Thoracic aorta (tissue), 2 donors: ENCODE measurements at places on chromosomes 3 and 15.

DNA sequence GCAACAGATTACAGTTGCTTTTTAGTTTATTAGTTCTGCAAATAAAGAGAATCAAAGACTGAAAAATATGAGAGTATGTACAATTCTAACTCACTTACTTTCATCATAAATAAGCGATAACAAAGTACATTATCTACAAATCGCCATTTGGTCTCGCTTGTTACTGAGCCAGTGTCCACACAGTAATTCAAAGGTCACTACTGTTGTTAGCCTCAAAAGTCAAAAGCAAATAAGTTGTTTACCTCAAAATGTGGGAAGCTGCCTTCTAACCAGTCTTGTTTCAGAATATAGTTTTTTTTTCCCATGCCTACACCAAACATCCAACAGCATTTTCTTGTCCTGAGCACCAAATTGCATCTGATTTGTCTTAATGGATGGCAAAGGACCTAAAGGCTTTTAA, 127.4 kb upstream of the FAM3D start:
- no peak for DNase-seq

DNA sequence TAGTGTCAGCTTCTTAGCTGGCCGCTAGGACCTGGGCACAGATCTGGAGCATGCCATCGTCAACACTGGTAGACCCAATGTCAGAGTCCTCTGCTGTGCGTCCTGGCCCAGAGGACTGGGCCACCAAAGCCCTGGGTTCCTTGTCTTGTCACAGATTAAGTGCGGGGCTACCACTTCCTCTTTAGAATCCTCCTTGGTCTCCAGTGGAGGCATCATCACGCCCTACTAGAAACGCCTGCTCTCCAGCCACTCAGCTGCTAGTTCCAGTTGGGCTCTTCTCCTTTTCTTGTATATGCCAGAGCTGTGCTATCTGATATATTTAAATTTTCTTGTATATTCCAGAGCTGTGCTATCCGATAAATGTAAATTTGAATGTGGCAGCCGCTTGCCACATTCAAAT, 11.2 kb downstream of the PPCDC start:
- no peak for DNase-seq

DNA sequence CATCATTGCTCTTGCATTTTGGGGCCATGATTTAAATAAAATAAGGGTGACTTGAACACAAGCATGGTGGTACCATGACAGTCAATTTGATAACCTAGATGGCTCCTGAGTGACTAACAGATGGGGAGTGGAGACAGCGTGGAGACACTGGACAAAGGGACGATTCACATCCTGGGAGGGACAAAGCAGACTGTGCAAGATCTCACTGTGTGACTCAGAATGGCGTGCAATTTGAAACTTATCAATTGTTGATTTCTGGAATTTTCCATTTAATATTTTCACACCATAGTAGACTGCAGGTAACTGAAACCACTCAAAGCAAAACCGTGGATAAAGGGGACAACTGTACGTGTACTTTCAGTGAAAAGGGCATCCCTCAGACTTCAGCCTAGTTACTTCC, 25.5 kb downstream of the MCCC1 start:
- DNase-seq = no peak

GRCh38 chr3:89954137-89954536, 846.7 kb downstream of the EPHA3 start:
- DNase-seq = no peak

DNA sequence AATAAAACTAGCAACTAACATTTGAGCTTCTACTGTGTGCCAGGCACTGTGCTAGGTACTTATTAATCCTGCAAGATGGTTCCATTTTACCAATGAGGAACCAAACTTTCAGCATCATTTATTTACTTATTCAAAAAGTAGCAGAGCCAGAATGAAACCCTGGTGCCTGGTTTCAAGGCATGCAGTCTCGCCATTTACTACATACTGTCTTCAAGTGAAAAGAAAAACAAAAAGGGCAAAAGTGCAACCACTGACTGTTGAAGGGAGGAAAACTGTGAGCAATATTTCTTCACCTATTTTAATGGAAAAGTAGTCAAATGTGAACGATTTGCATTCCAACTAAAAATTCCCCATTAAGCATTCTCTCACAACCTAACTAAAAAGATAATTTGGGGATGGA, 8.7 kb downstream of the DCUN1D1 start:
- no peak for DNase-seq

DNA sequence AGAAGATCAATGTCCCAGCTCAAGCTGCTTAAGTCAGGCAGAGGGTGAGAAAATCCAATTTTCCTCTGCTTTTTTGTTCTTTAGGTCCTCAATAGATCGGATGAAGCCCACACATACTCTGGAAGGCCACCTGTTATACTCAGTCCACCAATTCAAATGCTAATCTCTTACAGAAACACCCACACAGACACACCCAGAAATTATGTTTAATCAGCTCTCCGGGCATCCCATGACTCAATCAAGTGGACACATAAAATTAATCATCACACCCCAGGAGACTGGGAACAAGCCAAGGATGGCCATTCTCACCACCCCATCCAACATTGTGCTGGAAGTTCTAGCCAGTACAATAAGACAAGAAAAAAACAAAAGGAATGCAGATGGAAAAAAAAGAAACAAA, 67.8 kb upstream of the SLC24A5 start:
- DNase-seq = no peak

DNA sequence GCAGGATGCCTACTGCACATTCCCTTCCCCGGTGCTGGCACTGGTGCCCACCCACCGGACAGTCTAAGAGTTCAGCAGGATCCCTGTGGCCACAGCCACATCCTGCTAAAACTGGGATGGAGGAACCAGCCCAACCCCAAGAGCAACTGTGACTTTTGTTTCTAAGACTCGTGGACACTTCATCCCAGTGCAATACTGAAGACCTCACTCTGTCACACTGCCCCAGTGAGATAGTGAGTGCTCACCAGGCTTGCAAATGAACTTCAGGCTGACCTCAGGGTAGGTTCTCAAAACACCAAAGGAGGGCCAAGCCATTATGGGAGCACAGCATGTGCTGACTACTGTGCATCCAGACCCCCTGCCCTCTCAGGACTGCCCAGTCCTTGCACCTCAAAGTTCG, 46.7 kb upstream of the MTMR14 start:
- no peak for DNase-seq

DNA sequence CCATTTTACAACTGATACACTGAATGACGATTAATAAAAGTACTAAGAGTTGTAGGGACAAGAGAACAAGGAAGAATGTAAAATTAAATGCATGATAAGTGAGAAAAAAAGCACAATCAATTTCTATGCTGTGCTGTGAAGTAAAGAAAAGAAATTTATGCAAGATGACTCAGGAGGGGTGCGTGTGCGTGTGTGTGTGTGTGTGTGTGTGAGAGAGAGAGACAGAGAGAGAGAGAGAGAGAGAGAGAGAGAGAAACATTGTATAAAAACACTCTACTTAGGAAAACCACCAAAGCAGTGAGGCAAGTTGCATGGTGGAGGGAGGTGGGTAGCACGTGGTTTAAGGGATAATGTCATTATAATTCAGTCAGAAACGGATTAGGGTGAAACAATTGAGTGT, 580.8 kb upstream of the ALCAM start:
- no peak for DNase-seq

DNA sequence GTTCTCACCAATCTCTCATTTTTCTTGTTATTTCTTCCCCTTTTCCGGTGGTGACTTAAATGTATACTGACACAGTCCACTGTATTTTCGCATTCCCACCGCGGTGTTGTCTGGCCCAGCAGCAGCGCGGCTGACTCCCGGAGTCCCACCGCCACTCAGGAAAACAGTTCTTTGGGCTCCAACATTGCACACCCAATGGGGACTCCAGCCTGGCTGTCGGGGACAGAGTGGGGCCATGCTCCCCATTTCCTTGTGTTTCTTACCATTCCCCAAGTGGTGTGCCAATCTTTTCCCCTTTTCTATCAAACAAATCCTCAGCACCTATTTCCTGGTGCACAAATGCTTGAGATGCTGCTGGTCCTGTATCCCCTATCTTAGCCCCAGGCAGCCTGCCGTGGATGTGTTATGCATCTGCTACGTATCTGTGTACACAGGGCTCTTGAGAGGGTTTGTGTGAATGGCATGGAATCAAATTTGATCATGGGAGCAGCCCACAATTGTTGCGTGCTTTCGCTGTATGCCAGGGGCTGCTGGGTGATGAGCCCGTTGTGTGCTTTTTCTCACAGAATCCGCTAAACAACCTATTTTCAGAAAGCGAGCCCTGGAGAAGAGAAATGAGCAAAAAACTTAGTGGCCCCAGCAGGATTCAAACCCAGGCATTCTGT, 219.1 kb upstream of the RGMA start:
- DNase-seq = no peak

GRCh38 chr15:57245130-57245529, 131.2 kb upstream of the CGNL1 start:
- DNase-seq = no peak
